Stimulated activated CD8-positive, alpha-beta memory T cell treated with anti-CD3 and anti-CD28 coated beads, Interleukin-12 subunit alpha, Interleukin-12 subunit beta, amount 100 ng/mL, for 1 hour (primary cell): ENCODE measurements at places on chromosomes 7 and 10.

GRCh38 chr7:45080265-45080957 lies 8.4 kb downstream of the NACAD start:
- DNase-seq: no peak

- no peak for DNase-seq
Measured at GRCh38 chr10:48516911-48517310, 88.0 kb downstream of the ARHGAP22 start.

DNA sequence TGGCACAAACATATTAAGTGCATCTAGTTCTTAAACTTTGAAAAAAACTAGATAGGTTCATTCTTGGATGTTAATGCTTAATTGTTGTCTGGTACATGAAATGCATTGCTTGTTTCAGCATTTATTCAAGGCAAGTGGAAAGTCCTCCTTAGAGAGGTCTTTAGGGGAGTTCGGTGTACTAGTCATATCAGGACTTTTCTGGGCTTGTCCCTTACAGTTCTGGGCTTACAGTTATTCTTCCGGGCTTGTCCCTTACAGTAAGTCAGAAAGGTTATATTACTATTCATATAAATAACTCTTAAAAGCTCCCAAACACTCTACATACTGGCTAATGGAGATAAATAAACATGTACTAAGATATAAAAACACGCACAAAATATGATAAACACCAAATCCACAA lies 61.6 kb upstream of the MRLN start:
- DNase-seq: no peak

DNA sequence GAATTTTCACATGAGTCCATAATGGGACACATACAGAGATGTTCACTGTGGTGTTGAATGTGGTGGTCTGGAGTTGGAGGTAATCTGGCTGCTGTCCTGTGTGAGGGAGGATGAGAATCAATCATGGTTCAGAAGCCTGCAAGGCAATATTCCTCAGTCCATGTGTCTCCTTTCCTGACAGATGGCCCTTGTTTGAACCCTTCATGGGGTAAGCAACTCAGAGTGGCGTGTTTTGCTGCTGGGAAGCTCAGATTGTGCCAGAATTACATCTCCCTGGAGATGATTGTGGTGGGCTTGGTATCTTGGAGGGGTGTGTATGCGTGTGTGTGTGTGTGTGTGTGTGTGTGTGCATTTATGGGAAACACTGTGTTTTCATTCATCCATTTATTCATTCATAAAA lies 44.5 kb upstream of the COMTD1 start:
- DNase-seq: no peak

DNA sequence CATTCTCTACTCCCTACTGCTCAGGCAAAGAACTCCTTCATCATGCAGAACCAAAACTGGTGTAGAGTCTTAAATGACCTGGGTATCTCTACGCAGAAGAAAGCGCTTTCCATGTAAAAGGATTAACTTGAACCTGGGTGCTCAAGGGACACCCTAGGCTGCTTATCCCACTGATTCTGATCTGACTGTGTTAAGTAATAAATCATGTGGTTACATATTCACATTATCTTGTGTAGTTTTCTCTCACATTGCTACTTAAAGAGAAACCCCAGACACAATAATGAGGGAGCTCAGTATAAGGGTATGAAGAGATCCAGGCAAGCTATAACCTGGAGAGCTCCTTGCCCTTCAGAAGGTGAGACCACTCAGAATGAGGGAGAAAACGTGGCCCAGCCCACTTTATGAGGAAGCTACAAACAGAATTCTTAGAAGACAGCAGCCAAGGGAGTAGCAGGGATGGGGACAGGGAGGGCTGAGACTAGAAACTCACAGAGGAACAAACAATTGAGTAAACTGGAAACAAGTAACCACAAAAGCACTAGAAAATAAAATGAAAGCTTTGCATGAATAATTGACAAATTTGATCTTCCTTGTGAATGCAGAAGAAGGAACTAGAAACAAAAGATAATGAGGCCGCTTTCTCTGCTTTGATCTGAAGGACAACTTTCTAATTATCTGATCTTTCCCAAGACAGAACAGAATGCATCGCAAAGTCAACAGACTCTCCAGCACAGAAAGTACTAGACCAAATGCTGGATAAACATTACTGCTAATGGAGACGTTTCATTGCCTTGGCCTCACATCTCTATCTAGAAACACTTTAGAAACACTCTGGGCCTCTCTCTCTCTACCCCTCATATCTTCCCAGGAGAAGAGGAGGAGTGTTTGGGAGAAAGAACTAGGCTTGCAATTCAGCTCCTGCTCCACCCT lies 76.1 kb downstream of the LRRC17 start:
- DNase-seq: no peak

GRCh38 chr7:41656366-41656765 lies 46.5 kb downstream of the INHBA start:
- DNase-seq: no peak

DNA sequence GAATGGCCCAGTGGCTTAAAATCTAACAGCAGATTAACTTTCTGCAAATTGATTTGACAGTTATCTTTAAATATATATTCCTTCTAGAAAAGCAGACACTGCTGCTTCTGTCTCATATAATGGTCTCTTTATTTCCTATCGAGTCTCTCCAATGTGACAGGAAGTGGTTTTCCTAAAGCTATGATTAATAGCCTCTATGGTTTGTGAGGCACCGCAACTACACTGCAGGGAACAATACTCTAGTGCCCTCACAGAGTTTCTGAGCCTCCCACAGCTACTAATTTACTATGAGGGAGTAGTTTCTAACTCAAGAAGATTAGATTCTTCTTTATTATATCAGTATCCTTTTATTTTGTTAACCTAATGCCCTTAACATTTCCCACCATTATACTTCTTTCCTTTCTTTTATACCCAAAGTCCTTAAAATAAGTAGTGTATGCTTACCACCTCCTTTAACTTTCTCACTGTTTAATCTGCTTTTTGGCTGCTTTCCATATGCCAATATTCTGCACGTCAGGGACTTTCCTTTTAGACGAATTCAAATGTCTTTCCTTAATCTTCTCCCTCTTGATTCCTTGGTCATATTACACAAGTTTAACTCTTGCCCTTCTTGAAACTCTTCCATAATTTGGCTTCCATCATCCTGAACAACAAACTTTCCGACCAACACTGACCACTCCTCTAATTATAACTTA lies 23.8 kb upstream of the AHR start:
- no peak for DNase-seq

GRCh38 chr10:13924040-13924725 lies 337.4 kb downstream of the PRPF18 start:
- DNase-seq: no peak

DNA sequence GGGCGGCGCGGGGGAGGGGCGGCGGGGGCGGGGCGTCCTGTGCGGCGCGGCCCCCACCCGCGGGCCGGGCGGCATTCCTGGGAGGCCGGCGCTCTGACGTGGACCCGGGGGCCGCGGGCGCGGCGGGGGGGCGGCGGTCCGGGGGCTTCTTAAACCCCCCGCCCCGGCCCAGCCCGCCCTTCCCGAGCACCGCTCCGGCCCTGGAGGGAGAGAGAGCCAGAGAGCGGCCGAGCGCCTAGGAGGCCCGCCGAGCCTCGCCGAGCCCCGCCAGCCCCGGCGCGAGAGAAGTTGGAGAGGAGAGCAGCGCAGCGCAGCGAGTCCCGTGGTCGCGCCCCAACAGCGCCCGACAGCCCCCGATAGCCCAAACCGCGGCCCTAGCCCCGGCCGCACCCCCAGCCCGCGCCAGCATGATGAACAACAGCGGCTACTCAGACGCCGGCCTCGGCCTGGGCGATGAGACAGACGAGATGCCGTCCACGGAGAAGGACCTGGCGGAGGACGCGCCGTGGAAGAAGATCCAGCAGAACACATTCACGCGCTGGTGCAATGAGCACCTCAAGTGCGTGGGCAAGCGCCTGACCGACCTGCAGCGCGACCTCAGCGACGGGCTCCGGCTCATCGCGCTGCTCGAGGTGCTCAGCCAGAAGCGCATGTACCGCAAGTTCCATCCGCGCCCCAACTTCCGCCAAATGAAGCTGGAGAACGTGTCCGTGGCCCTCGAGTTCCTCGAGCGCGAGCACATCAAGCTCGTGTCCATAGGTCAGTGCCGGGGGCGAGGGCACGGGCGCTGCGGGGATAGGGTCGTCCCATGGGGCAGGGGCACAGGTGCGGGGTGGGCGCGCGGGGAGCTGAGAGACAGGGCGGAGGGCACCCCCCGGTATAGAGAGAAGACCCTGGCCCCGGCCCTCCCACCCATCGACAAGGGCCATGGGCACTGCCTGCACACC lies at the start of gene FLNC:
FLNC (plus strand) TSS at position 176 of the 947 bp plus-strand sequence; CDS start at position 408, 232 bp downstream.
- DNase-seq: no peak

DNA sequence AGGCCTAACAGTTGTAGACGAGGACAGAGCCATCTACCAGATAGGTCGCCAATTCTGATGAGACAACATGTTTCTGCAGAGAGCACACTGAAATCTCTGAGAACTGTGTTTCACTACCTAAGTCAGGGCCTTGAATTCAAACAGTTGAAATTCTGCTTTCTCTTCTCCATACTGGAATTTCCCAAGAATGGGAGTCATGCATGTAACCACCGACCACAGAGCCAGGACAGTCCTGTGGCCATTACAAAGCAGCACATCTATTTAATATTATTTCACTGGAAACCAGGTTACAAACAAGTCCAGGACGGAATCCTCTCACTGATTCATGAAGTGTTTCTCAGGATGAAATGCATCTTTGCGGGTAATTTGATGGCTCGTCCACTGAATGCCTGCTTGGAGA lies 62.0 kb upstream of the ST8SIA6 start:
- no peak for DNase-seq

GRCh38 chr7:50534690-50535290 lies 30.4 kb downstream of the DDC start:
- no peak for DNase-seq

DNA sequence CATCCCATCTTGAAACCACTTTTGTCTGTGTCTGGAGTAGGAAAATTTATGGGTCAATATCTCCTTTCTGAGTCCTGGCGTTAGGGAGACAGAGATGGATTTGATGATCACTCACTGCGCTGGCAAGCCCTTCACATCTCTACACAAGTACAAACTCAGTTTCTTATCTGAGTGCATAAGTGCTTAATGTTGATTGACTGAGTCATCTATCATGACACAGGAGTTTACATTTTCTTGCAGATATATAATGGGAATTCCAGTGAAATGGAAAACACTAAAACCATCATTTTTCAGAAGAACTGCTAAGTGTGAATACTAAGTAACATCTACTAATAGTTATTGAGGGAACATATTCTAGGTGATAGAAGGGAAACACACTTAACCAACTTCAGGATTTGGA lies 763.9 kb upstream of the COBL start:
- no peak for DNase-seq

GRCh38 chr7:66800591-66800990 lies 60.1 kb downstream of the RABGEF1 start:
- DNase-seq: no peak
